ENCODE measurements at places on chromosomes 2 and 18. TPM values are rescaled to one million over a fixed set of nuclear protein-coding genes. Genes with fewer than 3 reads are reported as not detected.

The RGPD3 gene
- polyA plus RNA-seq = 0.05 TPM

- H3K4me1 ChIP-seq = peaks cover 9% of the 10 kb centered on the region
- no peak for DNase-seq
- H3K27me3 ChIP-seq = no peaks in the 10 kb centered on the region
- no peak overlapping the region for H3K4me3 ChIP-seq
- H3K27ac ChIP-seq = peak overlapping the region; percentile 82
- H3K36me3 ChIP-seq = no peaks in the 10 kb centered on the region
Measured at GRCh38 chr2:85893428-85894258, 4.9 kb upstream of the ST3GAL5 start.

The FLACC1 gene
- polyA plus RNA-seq = 0.44 TPM

- H3K36me3 ChIP-seq = no peaks in the 10 kb centered on the region
- H3K27ac ChIP-seq = no peak overlapping the region
- no peaks in the 10 kb centered on the region for H3K27me3 ChIP-seq
- no peaks in the 10 kb centered on the region for H3K4me1 ChIP-seq
- no peak overlapping the region for H3K4me3 ChIP-seq
Measured at GRCh38 chr2:76446872-76447271, 736.2 kb upstream of the GCFC2 start.

GRCh38 chr2:40281021-40281940 lies 170.6 kb downstream of the SLC8A1 start:
- no peaks in the 10 kb centered on the region for H3K27me3 ChIP-seq
- no peak overlapping the region for H3K4me3 ChIP-seq
- no peaks in the 10 kb centered on the region for H3K36me3 ChIP-seq
- no peak for DNase-seq

The MBD2 gene
- polyA plus RNA-seq = 13.3 TPM

GRCh38 chr18:39845106-39845505 lies 2109.9 kb upstream of the PIK3C3 start:
- DNase-seq = no peak
- no peaks in the 10 kb centered on the region for H3K4me1 ChIP-seq
- H3K4me3 ChIP-seq = no peak overlapping the region
- no peaks in the 10 kb centered on the region for H3K36me3 ChIP-seq
- no peak overlapping the region for H3K27ac ChIP-seq
- no peaks in the 10 kb centered on the region for H3K27me3 ChIP-seq

The RFTN2 gene
- polyA plus RNA-seq = 0.08 TPM

The DNAJC5G gene
- not detected for polyA plus RNA-seq

The RAX gene
- polyA plus RNA-seq = not detected

DNA sequence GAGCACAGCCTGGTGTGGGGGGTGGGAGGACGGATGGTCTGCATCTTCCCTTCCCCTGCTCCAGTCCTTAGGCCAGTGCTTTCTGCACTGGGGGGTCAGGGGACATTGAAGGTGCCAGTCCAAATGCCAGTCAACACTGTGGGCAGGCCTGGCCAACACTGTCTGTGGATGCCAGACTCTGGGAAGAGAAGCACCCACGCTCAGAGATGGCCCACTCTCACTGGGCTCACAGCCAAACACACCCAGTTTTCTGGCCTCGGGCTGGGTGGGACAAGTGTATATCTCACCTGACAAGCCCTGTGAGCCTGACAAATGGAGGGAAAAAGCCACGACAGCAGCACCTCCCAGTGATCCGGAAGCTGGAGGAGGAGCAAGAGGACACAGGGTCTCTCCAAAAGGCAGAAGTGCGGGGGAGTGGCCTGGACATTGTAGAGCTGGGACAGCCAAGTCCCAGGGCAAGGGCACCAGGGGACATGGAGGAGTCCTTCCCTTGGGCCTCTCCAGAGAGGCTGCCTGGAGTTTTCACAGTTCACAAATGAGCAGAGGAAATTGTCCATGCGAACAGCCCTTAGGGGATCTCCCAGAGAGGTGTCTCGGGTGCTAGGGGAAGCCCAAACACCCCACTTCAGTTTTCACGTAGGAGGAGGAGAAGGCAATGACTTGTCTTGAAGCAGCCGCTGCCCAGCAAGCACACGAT lies 79.3 kb downstream of the SDC1 start:
- H3K27ac ChIP-seq = no peak overlapping the region
- DNase-seq = no peak

DNA sequence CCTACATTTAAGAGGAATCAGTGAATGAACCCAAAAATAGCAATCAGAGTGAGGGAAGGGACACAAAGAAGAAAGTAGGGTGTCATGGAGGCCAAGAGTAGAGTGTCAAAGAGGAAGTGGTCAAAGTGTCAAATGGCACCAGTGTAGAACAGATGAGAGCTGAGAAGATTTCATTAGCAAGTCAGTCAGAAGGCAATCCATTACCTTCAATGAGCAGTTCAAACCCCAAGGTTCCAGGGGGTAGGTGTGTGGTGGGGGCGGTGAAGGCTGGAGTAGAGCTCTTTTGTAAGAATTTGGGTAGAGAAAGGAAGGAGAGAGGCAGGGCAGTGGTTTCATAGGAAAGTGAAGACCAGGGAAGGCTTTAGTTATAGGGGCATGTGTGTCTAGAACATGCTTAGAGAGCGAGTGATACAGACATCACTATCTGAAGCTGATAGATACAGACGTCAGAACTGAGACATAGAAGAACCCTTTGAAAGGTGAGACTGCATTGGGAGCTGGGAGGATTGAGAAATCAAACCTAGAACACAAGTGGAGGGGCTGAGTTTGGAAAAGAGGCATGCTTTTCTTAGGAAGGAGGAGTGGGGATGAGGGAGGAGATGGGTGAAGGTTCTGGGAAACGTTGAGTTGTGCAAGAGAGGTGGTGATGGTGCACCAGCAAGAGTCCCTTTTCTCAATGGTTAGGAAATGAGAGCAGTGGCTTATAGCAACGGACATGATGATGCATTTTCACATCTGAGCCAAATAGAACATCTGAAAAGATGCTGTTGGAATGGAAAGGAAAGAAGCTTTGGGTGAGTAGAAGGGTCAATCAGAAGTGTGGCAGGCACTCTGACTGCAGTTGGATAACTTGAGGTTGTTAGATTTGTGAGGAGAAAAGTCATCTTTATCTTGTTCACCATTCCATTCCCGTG lies 48.9 kb upstream of the IL1RL1 start:
- no peak for DNase-seq
- H3K4me1 ChIP-seq = no peaks in the 10 kb centered on the region
- peaks cover 25% of the 10 kb centered on the region for H3K27me3 ChIP-seq

- H3K36me3 ChIP-seq = no peaks in the 10 kb centered on the region
- H3K4me3 ChIP-seq = no peak overlapping the region
Measured at GRCh38 chr2:188869550-188869949, 104.6 kb upstream of the COL3A1 start.

DNA sequence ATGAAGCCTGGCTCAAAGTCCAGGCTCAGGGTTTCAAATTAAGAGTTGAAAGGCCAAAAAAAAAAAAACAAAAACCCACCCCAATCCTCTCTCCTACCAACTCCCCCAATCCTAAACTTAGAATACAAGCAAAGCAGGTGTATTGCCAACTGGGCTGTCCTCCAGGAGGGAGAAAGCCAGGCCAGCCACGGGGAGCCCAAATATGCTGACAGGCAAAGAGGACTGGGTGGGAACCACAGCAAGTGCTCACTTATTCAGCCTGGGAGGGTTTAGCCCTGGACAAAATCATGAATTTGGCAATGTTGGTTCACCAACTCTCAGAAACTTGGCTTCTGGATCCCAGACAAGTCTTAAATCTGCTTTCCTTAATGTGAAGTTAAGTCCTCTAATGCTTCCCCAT lies 36.5 kb downstream of the GKN2 start:
- no peaks in the 10 kb centered on the region for H3K36me3 ChIP-seq
- H3K4me1 ChIP-seq = no peaks in the 10 kb centered on the region
- H3K27ac ChIP-seq = no peak overlapping the region
- no peak overlapping the region for H3K4me3 ChIP-seq

DNA sequence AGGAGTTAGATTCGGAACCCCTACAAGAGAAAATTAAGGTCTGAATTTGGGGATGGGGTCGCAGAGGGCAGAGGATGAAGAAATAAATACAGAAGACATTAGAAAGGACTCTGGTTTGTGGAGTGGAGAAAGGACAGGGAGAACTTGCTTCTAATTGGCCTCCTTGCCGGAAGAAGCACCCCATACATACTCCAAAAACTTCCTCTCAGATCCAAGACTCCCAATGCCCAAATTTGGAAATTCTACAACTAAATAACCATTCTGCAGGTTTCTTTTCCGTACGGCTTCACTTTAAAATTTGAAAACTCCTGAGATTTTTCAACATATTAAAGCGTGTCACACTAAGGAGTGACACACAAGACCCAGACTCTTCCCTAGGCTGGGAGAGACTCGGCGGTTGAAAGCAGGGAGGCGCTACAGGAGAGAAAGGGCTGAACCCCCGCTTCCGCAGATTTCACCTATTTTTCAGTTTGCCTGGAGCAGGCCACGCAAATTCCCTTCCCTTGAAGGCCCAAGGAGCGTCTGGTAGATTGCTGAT lies 478 bp downstream of the CLHC1 start:
- H3K27me3 ChIP-seq = no peaks in the 10 kb centered on the region
- H3K27ac ChIP-seq = peak overlapping the region; percentile 95
- H3K36me3 ChIP-seq = peaks cover 32% of the 10 kb centered on the region
- H3K4me3 ChIP-seq = peak overlapping the region; percentile 93
- no peak for DNase-seq
- H3K4me1 ChIP-seq = peaks cover 12% of the 10 kb centered on the region

DNA sequence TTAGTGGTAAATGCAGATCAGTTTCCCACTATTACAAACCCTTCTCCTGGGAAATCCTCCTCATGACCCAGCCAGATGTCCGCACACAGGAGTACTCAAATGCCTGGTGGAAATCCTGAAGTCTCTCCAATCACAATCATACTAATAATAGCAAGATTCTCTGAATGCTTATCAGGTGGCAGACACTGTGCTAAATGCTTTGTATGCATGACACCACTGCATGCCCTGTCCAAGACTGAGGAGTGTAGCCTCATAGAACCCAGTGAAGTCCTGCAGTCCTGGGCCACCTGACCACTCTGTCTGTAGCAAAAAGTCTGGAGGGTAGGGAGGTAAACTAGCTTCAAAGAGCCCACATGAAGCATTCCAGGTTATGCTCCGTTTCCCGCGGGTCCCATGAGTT lies 434.8 kb upstream of the CHST9 start:
- no peak overlapping the region for H3K27ac ChIP-seq
- no peaks in the 10 kb centered on the region for H3K36me3 ChIP-seq
- DNase-seq = no peak
- no peaks in the 10 kb centered on the region for H3K27me3 ChIP-seq
- H3K4me3 ChIP-seq = no peak overlapping the region

DNA sequence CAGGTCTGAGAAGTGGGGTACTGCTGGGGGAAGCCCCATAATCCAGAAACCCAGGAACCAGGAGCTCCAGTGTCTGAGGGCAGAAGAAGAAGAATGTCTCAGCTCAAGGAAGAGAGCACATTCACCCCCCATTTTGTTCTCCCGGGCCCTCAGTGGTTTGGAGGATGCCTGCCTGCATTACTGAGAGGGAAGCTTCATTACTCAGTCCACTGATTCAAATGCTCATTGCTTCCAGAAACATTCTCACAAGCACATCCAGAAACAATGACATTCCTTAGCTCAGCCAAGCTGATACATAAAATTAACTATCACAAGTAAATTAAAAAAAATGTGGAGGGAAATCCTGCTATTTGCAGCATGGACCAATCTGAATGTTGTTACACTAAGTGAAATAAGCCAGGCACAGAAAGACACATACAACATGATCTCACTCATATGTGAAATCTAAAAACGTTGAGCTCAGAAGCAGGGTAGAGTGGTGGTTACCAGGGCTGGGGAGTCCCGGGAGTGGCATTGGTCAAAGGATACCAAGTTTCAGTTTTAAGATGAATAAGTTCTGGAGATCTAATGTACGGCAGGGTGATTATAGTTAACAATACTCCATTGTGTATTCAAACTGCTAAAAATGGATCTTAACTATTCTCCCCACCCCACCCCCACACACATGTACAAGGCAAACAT lies 459.3 kb downstream of the GALR1 start:
- H3K27ac ChIP-seq = no peak overlapping the region
- no peak overlapping the region for H3K4me3 ChIP-seq
- H3K4me1 ChIP-seq = no peaks in the 10 kb centered on the region
- no peak for DNase-seq
- no peaks in the 10 kb centered on the region for H3K36me3 ChIP-seq
- H3K27me3 ChIP-seq = no peaks in the 10 kb centered on the region

DNA sequence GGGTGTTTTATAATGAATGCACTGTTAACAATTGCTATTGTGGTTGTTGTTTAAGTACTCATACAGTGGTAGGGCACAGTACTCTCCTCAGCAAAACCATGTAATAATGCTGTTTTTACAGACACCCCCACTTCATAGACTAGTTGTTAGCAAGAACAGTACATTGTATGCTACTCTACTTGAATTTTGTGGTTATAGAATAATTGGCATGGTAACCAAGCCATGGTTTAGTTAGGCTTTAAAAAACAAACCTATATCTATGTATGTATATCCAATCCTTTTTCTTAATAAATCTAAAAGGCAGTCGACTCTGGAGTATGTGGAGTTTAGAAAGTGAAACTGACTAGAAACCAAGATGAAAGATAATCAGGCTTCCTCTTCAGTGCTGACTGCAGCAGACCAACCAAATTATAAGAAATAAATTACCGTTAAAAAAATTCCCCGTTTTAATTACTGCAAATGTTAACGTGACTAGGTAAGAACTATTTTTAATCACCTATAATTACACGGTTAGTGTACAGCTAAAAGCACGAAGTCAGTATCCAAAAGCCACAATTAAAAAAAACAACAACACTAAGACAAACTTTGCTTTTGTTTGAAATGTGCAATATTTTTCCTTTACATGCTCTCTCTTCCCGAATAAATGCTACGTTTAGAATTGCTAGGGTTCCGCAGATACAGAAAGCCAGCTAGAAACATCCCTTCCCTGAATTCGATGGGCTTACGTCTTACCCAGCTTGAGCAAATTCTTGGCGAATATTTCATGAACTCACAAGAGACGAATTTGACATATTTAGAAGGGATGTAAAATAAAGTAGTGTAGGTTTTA lies 113.3 kb upstream of the SERTAD2 start:
- no peaks in the 10 kb centered on the region for H3K27me3 ChIP-seq
- DNase-seq = peak; percentile 23
- H3K4me3 ChIP-seq = peak overlapping the region; percentile 73
- H3K27ac ChIP-seq = peak overlapping the region; percentile 98

The RNF125 gene
- 0.05 TPM for polyA plus RNA-seq

The KHK gene
- polyA plus RNA-seq = 10.3 TPM

GRCh38 chr2:157058161-157058560 lies 199.3 kb upstream of the GALNT5 start:
- no peak for DNase-seq
- H3K27me3 ChIP-seq = no peaks in the 10 kb centered on the region
- H3K27ac ChIP-seq = no peak overlapping the region

The CAB39 gene
- 18.7 TPM for polyA plus RNA-seq

- DNase-seq = peak; percentile 47
- H3K4me1 ChIP-seq = no peaks in the 10 kb centered on the region
- H3K36me3 ChIP-seq = no peaks in the 10 kb centered on the region
- H3K4me3 ChIP-seq = no peak overlapping the region
- no peak overlapping the region for H3K27ac ChIP-seq
Measured at GRCh38 chr18:43422518-43422917, 145.2 kb upstream of the SYT4 start.

DNA sequence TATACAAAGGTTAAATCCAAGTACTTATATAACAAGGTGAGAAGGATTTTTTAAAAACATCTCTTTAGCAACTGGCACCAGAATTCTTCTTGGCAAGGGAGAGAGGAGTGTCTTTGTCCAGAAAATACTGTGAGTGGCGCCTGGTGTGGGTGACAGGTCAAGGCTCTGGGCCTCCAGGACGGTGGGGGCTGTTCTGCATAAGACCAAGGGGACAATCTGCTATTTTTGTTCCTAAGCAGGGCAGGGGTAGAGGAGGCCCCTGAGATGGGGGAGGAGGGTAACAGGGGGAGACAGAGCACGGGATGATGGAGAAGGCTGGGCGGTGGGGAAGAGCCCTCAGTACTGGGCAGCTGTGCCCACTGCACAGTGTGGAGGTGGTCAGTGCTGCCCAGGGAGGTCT lies 51.6 kb upstream of the TAF1B start:
- H3K27ac ChIP-seq = no peak overlapping the region
- H3K4me1 ChIP-seq = no peaks in the 10 kb centered on the region
- no peak for DNase-seq

The HOXD13 gene
- not detected for polyA plus RNA-seq
